Stimulated activated CD4-positive, alpha-beta T cell treated with anti-CD3 and anti-CD28 coated beads, Interleukin-15, amount 100 ng/mL, for 48 hours (primary cell): ENCODE measurements at places on chromosomes 1 and 21.

GRCh38 chr1:212719633-212720032 lies 20.0 kb upstream of the BATF3 start:
- no peak for DNase-seq

GRCh38 chr1:192592981-192593708 lies 17.6 kb downstream of the RGS1 start:
- no peak for DNase-seq

DNA sequence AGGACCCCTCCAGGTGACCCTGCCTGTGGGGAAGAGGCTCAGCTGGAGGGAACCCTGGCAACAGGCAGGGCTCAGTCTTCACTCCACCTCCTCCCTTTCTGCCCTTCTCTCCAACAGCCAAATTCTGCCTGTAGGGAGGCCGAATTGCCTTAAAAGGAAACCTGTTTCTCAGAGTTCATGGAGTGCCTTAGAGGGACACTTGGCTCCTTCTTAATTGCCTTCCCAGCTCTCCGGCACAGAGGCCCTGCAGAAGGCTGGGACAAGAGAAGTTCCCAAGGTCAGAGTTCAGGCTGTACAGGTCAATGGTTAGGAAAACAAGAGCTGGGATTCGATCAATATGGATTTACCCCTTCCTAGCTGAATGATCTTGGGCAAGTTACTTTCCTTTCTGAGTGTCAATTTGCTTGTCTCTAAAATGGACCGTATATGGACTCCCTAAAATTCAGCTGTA lies 6.2 kb downstream of the CSRP1 start:
- no peak for DNase-seq

DNA sequence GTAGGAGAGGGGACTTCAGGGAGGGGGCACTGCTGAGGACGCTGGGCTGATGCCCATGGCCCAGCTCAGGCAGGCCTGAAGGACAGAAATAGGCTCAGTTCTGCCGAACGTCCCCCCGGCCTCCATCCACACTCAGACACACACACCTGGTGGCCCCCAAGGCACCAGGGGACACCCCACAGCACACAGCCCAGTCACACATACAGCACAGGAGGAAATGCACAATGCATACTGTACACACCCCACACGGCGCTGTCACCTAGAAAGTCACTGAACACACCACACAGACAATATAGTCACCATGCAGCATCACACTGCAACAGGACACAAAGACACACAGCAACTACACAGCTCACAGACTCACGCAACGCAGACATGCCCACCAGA lies 562 bp downstream of the SYTL1 start:
- no peak for DNase-seq

DNA sequence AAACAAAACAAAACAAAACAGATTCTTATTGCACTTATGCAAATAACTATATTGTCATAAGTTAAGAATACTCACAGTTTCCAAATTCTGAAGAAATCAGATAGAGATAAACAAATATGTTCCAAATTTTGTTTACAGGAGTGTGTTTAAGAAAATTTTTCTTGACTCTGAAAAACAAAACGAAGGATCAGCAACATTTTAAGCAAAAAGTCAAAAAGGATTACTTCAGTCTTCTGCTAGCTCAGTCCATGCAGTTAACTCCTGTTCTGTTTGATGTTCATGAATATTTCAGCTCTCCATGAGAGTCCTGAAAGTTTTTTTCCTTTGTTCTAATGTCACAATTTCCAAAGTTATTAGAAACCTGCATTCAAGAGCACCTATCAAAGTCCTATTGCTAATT lies 33.2 kb upstream of the KLF18 start:
- DNase-seq, result no peak

DNA sequence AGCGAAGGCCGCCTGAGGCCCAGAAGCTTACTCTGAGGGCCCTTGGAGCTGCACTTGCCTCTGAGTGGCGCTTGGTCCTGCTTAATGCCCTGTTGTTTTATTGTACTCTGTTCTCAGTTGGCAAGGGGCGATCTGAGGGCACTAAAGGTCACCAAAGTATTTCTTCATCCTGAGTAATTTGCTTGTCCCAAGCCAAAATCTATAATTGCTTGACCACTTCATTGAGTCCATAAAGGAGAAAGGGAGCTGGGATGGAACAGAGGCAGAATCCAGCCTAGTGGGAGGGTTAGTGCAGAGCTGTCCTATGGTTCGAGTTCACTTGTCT lies 376 bp upstream of the NUAK2 start:
- no peak for DNase-seq

- DNase-seq, result no peak
These were observed 355.6 kb downstream of the PTBP2 start for GRCh38 chr1:97077221-97077620.
